ENCODE measurements at places on chromosomes 1 and 21. TPM values are rescaled to one million over a fixed set of nuclear protein-coding genes. Genes with fewer than 3 reads are reported as not detected.

HJV gene
- polyA plus RNA-seq: not detected

RBP7 gene
- polyA plus RNA-seq: 0.50 TPM

COL8A2 gene
- 6.8 TPM for polyA plus RNA-seq

H6PD gene
- 12.0 TPM for polyA plus RNA-seq

- no peak for DNase-seq
Observed at GRCh38 chr1:23037081-23037740, 17.9 kb downstream of the KDM1A start.

- peak; percentile 89 for DNase-seq
Observed at GRCh38 chr1:178344513-178345091, 152.2 kb downstream of the CLEC20A start.

GRCh38 chr1:13706046-13706445 lies 6.1 kb downstream of the PRDM2 start:
- no peak for DNase-seq

DNA sequence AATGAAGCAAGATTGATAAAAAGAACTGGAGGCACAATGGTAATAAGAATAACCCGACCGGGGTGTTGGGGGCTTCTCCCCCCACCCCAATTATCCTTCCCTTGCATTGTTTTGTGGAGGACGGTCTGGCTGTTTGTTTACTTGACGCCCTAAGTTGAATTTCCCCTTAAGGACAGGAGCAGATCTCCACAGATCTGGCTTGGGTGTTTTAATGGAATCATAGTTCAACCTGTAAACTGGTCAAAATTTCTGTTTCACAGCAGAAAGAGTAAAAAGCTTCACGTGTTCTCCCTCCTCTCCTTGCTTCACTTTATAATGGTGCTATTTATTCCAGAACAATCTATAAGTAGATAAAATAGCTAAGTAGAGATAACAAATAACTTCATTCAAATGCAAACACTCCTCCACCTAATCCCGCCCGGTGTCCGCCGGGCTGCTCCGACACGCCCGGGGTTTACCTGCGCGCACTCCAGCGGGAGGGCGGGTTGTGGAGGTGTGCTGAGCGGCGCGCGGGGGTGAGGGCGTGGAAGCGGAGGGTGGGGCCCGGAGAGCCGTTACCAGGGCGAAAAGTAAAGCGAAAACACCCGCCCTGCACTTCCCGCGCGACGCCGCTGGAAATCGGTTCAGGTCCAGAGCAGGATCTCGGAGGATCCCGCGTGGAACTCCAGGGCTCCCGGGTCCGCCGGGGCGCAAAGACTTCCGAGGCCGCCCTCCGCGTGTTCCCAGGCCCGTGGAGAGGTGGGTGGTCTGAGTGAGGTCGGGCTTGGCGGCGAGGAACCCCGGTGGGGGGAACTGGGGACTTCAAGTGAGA lies 2.0 kb upstream of the ATF3 start:
- DNase-seq: no peak

DNA sequence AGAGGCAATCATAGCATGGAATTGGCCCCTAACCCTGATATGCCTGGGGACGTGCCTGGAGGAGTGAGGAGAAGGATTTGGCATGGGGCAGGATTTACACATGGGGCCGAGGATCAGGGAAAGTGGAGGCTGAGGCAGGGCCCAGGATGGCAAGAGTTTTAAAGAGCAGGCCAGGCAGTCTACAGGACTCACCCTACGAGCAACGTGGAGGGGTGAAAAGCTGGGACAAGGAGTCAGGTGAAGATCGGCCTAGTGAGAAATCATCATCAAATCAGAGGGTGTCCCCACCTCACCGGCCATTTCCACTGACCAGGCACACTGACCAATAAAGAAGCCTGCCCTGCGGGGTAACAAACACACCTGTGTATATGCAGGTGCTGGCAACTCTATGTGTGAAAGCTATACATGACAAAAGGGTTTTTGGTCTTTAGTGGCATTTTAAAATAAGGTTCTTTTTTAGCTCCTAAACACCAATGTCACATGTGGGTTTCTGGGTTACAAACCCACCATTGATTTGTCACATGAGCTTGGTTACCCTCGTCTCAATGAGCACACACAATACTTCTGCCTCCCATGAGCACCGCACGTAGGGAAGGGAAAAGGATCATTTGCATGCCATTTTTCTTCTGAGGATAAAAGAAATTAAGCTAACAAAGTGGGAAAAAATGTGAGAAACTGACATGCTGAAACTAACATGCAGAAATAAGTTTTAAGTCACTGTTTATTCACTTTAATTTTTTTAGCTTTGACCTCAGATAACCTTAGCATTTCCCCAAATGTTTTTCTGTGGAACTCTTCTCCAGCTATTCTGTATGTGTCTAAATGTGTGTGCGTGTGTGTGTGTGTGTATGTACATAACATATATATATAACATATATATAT lies 168.1 kb upstream of the EDN2 start:
- no peak for DNase-seq

GRCh38 chr21:27152996-27153395 lies 186.1 kb upstream of the ADAMTS5 start:
- no peak for DNase-seq

Measured in BJ (cell line).